ENCODE measurements at places on chromosomes 5 and 9.

DNA sequence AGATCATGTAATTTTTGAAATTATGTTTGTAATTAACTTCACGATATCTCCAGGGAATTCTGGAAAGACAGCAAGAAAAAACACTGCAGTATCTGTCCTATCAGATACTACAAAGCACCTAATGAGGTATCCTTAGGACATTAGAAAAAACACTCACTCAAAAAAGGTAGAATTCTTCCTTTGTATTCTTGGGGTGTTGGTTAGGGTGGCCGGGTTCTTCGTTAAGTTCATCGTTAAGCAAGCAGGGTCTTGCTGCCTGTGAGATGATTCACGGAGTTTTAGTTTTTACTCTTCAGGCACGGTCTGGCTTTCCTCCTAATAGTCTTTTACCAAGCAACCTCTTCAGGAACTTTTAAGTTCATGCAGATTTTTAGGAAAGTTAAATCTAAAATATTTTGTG, 91.4 kb upstream of the IRX4 start:
- no peak for DNase-seq

- no peak for DNase-seq
Measured at GRCh38 chr5:153358315-153358976, 132.0 kb upstream of the GRIA1 start.

DNA sequence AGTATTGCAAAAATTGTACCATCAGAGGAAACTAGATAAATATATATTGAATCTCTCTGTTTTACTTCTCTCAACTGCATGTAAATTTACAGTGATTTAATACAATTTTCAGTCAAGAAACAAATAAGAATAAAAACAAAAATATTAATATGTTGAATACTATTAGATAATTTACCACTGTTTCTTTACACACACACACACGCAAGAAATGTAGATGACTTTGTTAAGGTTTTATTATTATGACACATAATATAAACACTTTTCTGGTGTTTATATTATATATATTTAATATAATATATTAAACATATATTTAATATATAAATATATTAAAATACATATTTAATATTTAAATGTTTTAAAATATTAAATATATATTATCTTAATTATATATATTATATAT, 814.3 kb upstream of the CDH10 start:
- no peak for DNase-seq

GRCh38 chr5:171162596-171162995, 146.5 kb upstream of the TLX3 start:
- DNase-seq = no peak

DNA sequence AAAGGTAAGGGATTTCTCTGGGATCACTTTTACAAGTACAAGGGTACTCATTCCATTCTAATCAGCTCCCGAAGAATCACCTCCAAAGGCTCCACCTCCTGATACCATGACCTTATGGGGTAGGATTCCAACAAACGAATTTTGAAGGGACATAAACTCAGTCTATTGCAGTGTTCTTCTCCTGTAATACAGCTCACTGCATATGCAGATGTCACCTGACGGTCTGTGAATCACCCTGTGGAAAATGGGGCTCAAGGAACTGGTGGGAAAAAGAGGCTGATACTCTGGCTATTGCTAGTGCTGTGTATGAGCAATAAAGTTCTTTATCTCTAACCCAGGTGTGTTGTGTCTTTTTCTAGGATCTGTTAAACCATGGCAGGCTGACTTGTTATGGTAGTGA, 42.4 kb upstream of the CCDC112 start:
- DNase-seq = no peak

Data from activated naive CD8-positive, alpha-beta T cell treated with anti-CD3 and anti-CD28 coated beads, Interleukin-2, amount 10 ng/mL, durations not matched to agents 7 days and 5 days (primary cell).